Fibroblast of skin of left biceps (primary cell): ENCODE measurements at places on chromosomes 1 and 21.

GRCh38 chr1:20660363-20660762, 806 bp downstream of the DDOST start:
- DNase-seq, result no peak

- peak; percentile 88 for DNase-seq
Measured at GRCh38 chr1:219324629-219325367, 151.1 kb downstream of the LYPLAL1 start.

- no peak for DNase-seq
Measured at GRCh38 chr1:32339363-32339978, 3.4 kb upstream of the MARCKSL1 start.

GRCh38 chr1:32266921-32267591, 16.0 kb downstream of the LCK start:
- peak; percentile 15 for DNase-seq

DNA sequence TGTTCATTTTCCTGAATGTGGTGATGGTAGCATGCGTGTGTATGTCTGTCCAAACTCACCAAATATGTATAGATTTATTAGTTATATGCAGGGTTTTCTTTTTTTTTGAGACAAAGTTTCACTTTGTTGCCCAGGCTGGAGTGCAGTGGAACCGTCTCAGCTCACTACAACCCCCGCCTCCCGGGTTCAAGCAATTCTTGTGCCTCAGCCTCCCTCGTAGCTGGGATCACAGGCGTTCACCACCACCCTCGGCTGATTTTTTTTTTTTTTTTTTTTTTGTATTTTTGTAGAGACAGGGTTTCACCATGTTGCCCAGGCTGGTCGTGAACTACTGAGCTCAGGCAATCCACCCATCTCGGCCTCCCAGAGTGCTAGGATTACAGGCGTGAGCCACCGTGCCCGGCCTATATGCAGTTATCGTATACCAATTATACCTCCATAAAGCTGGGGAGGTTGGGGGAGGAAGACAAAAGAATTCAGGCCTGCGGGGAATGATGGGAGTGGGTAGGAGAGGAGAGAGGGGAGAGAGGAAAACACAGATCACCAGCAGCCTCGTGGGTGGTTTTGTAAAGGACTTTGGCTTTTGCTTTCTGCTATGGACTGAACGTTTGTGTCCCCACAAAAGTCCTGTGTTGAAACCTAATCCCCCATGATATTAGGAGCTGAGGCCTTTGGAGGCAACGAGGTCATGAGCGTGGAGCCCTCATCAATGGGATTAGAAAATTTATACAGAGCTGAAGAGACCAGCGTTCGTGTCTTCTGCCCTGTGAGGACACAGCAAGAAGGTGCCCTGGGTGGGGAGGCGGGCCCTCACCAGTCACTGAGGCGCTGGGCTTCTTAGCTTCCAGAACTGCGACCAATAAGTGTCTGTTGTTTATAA, 4.4 kb upstream of the HNRNPU start:
- DNase-seq, result no peak

DNA sequence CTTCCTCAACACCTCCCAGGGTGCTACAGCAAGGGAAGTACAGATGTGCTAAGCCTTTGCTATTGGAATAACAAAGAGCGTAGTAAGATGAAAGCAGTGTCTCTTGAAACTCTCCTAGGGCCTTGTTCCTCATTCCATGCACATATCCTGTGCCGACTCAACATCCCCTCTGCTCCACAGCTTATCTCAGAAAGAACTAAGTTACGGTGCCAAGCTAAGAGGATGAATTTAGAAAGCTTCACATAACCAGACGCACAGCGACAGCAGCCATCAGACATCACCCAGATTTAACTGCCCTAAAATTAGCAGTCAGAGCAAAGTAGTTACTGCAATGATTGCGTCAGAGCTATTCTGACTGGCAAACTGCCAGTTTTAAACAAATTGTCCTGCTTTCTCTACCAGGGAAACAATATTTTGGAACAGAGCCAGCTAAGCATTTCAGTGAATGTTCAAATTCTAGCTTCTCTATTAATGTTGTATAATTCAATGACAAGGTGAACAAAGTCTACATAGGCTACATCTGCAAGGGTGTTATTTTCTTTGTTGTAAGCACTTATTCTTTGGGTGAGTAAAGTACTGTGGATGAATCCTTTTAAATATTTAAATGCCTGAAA, 9.5 kb downstream of the SIPA1L2 start:
- no peak for DNase-seq

DNA sequence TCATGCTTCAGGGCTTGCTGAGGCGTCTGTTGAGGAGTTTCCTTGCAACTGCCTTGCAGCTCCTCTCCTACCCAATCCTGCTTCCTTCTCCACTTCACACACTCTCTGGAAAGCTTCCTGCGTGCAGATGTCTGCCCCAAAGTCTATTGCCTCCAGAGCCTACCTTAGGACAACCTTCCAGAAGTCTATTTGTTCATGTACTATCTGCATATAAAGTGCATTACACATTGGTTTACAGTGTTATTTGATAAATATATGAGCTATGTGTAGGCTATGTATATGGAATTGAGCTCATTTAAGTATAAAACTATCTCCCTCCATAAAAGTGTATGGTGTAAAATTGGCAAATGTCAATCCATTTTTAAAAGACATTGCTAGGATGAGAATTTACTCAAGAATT, 9.8 kb downstream of the PTGFR start:
- DNase-seq, result no peak

- no peak for DNase-seq
Measured at GRCh38 chr1:203935321-203935720, 73.9 kb downstream of the SNRPE start.

- DNase-seq, result no peak
Measured at GRCh38 chr1:217889401-217889800, 258.3 kb downstream of the SPATA17 start.

DNA sequence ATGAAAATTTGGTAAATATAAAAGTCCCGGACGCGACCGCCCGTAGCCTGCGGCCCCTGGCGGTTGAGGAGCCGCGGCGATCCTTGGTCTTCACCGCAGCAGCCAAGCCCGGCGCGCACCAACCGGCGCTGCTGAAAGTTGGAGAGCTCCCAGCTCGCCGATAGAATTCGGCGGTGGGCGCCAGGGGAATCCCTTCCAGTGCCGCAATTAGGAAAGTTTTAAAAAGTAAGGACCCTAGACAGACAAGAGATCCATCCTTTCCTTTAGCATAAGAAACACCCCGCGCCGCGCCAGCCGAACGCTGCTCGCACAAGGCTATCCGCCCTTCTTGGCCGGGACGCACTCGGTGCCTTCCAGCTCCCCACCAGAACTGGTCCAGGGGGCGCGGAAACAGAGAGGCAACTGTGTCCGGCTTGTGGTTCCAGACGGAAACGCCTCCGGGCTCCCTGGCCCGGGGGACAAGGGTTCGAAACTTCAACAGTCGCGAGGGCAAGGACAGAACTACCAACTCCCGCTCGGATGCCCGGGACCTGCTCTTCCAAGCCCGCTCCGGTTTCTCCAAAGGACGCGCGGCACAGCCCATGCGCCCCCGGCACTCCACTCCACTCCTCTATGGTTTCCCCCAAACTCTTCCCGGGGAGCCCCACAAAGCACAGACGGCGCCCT, 1.7 kb downstream of the FAM78B start:
- DNase-seq, result no peak

DNA sequence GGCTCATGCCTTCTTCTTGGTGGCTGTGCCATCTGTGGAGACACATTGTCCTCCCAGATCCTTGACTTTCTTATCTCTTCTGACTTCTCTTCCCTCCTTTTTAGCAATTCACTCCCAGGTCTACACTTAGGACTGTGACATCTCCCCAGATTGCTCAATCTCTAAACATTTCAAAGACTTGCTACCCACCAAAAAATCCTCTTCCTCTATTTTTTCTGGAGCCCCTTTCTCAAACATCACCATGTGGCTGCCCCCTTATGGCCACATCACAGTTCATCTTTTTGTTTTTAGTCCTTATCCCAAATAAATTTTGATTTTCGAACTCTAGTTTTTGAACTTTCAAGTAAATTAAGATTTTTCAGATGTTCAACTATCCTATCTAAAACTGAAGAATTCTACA, 148.6 kb upstream of the HOOK1 start:
- DNase-seq, result no peak

- peak; percentile 23 for DNase-seq
Measured at GRCh38 chr1:231357831-231358354, 19.8 kb downstream of the SPRTN start.

DNA sequence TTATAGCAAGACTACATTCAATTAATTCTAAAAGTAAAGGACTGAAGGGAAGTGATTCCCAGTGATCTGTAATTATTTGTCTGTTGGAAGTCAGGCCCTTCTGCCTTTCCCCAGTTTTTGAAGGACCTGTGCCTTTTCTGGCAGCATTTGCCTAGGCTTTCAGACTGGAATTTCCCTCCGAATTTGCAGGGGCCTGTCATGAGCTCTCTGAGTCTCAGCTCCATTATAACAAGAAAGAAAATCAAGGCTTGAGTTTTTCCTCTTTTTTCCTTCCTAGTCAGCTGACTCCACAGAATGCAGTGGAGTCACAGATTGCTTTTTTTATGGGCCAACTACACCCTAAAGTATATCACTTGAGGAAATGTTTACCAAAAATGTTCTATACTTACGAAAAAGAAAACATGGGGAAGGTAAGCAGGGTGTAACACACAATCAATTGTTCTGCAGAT, 1.1 kb downstream of the NR5A2 start:
- no peak for DNase-seq

DNA sequence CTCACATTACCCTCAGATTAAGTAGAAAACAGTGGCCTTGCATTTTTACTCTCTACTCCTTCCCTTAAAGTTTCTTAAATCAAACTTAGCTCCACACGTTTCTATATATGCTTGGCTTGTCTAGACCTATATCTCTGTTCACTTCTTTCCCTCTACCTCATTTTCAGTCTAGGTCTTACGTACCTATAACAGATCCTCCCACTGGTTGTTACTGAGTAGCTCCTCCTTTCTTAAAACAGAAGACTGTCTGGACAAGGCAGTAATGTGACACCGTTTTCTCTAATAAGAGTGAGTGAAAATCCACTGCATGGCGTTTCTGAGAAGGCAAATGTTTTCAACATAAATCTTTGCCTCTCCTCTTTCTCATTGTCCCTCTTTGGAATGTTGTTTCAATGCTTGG, 211.7 kb upstream of the POGK start:
- DNase-seq, result no peak

DNA sequence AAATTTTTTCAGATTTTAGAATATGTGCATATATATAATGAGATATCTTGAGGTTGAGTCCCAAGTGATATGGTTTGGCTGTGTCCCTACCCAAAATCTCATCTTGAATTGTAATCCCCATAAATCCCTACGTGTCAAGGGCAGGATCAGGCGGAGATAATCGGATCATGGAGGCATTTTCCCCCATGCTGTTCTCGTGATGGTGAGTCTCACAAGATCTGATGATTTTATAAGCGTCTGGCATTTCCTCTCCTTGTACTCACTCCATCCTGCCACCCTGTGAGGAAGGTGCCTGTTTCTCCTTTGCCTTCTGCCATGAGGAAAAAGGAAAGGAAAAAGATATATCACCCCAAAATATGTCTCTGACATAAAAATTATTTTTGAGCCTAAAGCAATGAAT, 64.6 kb downstream of the TOR3A start:
- DNase-seq, result no peak

DNA sequence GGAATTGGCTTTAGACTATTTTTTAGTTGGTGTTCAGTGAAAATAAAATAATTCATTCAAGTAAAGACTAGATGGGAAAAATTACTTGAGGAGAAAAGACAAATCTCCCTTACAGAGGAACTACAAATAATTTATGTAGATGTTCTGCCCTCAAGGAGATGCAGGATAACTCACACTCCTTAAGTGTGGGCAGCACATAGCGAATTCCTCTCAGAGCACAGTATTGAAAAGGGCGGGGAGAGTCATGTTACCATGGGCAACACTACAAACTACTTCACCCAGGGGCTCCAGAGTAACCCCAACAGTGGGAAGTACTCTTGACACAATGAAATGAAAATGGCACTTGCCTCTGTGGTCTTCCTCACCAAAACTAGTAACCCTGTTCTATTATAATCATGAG, 20.6 kb upstream of the LAMC2 start:
- no peak for DNase-seq

DNA sequence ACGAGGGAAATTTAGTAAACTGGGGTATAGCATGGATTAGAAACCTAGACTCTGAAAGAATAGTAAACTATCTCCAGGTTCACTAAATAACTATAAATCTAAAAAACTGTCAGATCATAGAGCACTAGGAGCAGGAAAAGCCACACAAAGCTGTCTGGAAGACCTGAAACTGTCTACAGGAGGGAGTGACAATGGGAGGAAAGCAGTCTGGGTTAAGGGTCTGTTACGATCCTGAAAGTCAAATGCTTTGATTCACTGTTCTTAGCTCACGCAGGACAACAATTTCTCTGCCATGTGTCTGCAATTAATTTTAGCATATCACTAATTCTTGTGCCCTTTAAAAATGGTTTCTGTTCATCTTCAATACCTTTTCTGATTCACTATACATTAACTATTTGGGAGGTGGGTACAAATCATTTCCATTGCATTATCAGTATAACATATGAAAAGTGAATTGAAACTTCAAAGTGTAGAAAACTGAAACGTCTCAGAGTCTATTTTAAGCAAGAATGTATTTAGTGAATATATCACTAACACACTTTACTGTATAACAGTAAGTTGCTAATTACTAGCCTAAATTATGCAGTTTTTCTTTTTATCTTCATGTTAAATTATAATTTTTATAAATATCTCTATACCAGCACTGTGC, 18.4 kb downstream of the CEP170 start:
- DNase-seq, result no peak

GRCh38 chr1:48674641-48675040, 102.0 kb downstream of the BEND5 start:
- peak; percentile 24 for DNase-seq

DNA sequence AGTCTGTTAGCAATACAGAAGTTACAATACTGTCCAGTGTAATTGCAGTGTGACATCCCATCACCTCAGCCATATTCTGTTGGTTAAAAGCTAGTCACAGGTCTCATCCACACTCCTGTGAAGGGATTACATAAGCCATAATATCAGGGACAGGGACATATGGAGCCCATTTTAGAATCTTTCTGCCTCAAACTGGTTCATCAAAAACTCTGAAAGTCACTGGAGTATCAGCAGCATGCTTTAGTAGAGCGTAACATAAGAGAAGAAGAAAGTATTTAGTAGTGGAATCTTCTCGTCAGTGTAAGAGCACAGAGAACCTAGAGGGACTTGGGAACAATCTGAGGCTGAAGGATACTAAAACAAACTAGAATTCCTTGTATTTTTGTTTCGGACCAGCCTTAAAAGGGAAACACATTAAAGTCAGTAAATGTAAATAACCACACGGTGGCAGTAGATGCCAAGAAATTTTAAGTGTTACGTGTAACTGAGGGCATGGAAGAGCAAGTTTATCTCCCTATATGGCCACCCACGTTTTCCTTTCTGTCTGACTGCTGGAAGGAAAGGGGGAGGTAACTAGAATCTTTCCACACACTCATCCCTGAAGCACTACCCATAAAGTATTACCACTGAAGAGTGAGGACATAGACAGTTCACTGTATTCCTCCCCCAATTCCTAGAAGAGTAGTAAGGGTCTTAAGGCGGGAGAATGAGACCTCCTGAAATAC, 41.6 kb upstream of the AGL start:
- DNase-seq, result peak; percentile 91

- peak; percentile 96 for DNase-seq
Measured at GRCh38 chr1:37995751-37996345, 6.0 kb upstream of the SF3A3 start.
